ENCODE measurements at places on chromosomes 6 and 20. TPM values are rescaled to one million over a fixed set of nuclear protein-coding genes. Genes with fewer than 3 reads are reported as not detected.

FAM83B gene
- total RNA-seq, result not detected

GRCh38 chr6:136614994-136615393 is 64.8 kb upstream of the MAP7 start:
- DNase-seq, result no peak

GRCh38 chr6:48957781-48958180 is 505.3 kb downstream of the MMUT start:
- no peak for DNase-seq

GRCh38 chr20:1513801-1514200 is 22.6 kb upstream of the SIRPB2 start:
- DNase-seq, result no peak

GRCh38 chr6:17457405-17457804 is 64.0 kb downstream of the CAP2 start:
- DNase-seq, result no peak

MLN gene
- not detected for total RNA-seq

GRCh38 chr6:18510644-18511033 is 123.5 kb downstream of the RNF144B start:
- DNase-seq, result no peak

GRCh38 chr6:75848274-75848673 is 99.2 kb downstream of the MYO6 start:
- no peak for DNase-seq
